GM23248 (cell line): ENCODE measurements at places on chromosomes 3 and 15.
A peak's percentile ranks its signal among the peaks of the same experiment; 100 is the strongest.

DNA sequence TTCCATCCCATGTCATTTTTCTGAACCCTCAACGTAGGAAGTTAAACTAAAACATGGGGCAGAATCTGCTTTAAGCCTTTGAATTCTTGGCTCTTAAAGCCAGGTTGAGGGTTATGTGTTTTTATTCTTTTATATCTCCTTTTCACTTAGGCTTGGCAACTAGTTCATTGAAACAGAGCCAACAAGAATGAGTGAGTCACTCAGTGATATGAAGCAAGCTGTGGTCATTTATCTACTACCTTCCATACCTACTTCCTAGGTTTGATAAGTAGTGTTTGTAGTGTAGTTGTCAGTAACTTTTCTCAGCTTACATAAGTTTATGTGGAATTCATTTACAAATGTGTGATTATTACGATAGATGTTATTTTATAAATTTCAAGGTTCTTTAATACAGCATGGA lies 67.4 kb downstream of the SNRPN start:
- no peak overlapping the region for H3K4me3 ChIP-seq
- no peak overlapping the region for H3K27ac ChIP-seq
- H3K36me3 ChIP-seq, result no peaks in the 10 kb centered on the region; the same call in 1 of the 2 replicates
- H3K4me1 ChIP-seq, result no peaks in the 10 kb centered on the region

DNA sequence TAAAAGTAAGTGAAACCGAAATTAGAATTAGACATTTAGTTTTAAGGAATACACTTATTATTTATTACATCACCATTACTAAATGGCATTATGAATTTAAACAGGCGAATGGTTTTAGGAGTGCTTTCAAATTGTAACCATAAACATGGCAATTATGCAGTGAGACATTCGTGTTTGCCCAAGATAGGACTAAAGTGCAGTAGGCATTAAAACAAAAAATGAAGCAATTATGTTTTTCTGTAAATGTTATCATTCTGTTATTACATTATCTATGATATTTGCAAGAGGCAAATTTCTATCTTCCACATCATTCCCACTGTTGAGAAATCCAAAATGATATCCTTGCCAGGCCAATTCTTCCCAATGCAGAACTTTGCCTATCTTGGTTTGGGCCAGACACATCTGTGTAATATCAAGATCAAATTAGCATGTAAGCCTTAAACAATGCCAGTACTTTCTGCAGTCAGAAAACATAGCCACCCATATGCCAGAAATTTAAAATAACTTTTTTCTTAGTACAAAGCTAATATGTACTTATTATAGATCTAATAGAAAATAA lies 156.9 kb downstream of the ATP8B4 start:
- H3K4me1 ChIP-seq, result no peaks in the 10 kb centered on the region
- no peak overlapping the region for H3K27ac ChIP-seq
- no peaks in the 10 kb centered on the region for H3K27me3 ChIP-seq
- H3K4me3 ChIP-seq, result no peak overlapping the region
- H3K36me3 ChIP-seq, result no peaks in the 10 kb centered on the region

DNA sequence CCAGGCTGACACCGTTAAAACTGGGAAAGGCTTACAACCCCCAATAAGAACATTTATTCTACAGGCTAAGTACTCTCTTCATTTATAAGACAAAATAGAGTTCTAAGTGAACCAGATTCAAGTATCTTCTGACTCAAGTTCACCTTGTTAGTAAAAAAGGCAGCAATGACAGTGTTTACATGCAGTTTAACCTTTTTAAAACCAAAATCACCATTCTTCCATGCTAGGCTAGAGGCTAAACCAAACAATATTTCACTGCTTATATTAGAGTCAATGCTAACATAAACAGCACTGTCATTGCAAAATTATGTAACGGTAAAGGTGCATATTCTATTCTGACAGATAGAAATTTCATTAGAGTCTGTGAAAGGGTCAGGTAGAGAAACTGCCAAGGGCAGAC lies 118.0 kb downstream of the FBN1 start:
- no peaks in the 10 kb centered on the region for H3K27me3 ChIP-seq
- peaks cover 2% of the 10 kb centered on the region for H3K4me1 ChIP-seq
- H3K4me3 ChIP-seq, result no peak overlapping the region
- no peak for DNase-seq

DNA sequence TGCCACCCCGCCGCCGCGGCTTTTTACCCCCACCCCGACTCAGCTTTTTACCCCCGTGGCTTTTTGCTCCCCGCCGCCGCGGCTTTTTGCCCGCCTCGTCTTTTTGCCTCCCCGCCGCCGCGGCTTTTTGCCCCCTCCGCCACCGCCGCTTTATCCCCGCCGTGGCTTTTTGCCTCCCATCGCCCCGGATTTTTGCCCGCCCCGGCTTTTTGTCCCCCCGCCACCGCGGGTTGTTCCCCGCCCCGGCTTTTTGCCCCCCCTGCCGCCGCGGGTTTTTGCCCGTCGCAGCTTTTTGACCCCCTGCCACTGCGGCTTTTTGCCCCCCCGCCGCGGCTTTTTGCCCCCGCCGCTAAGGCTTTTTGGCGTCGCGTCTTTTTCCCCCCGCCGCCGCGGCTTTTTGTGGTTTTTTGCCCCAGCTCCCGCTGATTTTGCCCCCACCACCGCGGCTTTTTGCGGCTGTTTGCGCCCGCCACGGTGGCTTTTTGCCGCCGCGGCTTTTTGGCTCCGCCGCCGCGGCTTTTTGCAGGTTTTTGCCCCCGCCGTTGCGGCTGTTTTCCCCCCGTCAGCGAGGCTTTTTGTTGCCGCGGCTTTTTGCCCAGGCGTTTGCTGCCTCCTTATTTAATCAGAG lies 597.2 kb downstream of the GOLGA6L6 start:
- H3K27me3 ChIP-seq, result no peaks in the 10 kb centered on the region
- no peaks in the 10 kb centered on the region for H3K4me1 ChIP-seq
- no peaks in the 10 kb centered on the region for H3K36me3 ChIP-seq
- H3K4me3 ChIP-seq, result no peak overlapping the region

- H3K4me1 ChIP-seq, result 0 out of 2 replicates have a peak, but pooled peaks cover 5% of the 10 kb centered on the region
- no peak overlapping the region for H3K4me3 ChIP-seq
- no peaks in the 10 kb centered on the region for H3K27me3 ChIP-seq
- DNase-seq, result no peak
- no peak overlapping the region for H3K27ac ChIP-seq
Measured at GRCh38 chr3:81198756-81199155, 562.7 kb downstream of the GBE1 start.

DNA sequence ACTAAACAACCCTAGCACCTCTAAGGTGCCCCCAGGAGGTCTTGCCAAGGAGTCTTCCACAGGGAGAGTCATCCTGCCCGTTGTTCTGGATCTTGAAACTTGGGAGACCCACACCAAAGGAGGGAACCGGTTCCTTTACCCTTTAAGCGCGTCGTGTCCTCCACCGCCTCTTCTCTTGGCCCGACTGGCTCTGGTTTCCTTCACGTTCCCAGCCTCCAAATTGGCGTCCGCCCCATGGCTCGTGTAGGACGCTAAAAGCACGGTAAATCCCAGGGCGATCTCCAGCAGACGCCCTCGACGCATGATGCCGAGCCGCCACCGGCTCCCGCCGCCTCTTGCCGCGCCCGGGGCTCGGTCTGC lies 1.1 kb downstream of the FBN1 start:
- H3K27me3 ChIP-seq, result no peaks in the 10 kb centered on the region
- peaks cover 40% of the 10 kb centered on the region for H3K36me3 ChIP-seq
- peaks cover 25% of the 10 kb centered on the region for H3K4me1 ChIP-seq

DNA sequence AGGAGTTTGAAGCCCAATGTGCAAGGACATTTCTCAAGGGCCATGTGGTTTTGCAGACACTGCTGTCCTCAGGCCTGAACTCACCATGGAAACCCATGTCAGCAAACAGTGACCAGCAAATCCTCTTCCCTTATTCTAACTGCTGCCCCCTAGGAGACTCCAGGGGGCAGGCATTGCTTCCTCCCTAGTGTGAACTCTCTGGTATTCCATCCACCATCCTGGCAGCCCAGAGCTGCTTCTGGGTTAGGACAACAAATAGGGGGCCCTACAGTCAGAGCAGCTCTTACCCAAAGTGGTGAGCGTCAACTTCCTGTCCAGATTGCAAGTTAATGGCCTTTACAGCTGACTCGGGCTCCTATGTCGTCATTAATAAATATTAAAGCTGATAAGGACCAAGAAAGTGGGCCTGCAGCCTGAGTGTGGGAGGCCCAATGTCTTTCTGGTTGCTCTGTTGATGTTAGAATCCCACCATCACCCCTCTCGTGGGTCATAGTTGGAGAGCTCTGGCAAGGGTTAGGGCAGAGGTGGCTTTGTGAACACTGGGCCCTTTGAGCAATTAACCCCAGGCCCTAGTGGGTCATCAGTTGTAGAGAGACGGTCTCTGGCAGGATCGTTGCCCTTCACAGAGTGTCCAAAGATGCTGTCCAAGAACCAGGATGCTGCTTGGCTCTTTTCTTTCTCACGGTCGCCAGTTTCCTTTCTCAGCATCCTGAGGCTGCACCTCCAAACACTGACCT lies 41.5 kb downstream of the TGM4 start:
- H3K4me1 ChIP-seq, result no peaks in the 10 kb centered on the region
- no peaks in the 10 kb centered on the region for H3K27me3 ChIP-seq
- no peaks in the 10 kb centered on the region for H3K36me3 ChIP-seq
- DNase-seq, result peak; percentile 22
- no peak overlapping the region for H3K4me3 ChIP-seq

DNA sequence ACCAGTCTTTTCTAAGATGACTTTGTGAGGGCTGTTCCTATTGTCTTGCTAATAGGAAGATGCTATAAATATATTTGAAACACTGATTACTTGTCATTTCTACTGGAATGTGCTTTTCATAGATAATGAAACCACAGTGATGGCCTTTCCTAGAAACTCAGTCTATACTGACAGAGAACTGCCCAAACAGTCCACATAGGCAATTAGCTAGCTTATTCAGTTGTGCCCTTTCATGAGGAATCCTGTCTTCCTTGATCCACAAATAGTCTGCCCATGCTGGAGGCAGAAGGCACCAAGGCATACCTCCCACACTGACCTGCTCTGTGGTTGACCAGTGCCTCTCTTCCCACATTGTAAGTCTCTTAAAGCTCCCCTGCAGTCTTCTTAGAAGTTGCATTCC lies 135.9 kb downstream of the CMSS1 start:
- no peak for DNase-seq
- H3K36me3 ChIP-seq, result no peaks in the 10 kb centered on the region
- peaks cover 31% of the 10 kb centered on the region for H3K4me1 ChIP-seq
- H3K4me3 ChIP-seq, result no peak overlapping the region
- H3K27me3 ChIP-seq, result no peaks in the 10 kb centered on the region
- no peak overlapping the region for H3K27ac ChIP-seq

DNA sequence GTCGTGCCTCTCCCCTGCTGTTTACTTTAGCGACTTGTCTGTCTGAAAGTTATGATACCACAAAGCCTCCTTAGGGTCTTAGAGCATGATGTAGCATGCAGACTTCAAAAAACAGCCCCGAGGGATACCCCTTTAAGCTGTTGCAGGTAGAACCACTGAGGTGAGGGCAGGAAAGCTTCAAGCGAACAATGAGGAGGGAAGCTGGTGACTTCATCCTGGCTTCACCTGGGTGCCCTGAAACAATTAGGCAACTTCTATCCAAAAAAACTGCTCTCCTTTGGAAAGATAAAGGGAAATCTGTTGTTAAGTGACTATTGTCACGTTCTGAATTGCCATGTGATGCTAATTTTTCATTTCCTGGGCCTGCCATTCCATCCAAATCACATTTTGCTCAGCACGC lies 231.6 kb downstream of the SOX2 start:
- no peak overlapping the region for H3K27ac ChIP-seq
- no peaks in the 10 kb centered on the region for H3K27me3 ChIP-seq
- H3K36me3 ChIP-seq, result no peaks in the 10 kb centered on the region
- H3K4me3 ChIP-seq, result no peak overlapping the region

DNA sequence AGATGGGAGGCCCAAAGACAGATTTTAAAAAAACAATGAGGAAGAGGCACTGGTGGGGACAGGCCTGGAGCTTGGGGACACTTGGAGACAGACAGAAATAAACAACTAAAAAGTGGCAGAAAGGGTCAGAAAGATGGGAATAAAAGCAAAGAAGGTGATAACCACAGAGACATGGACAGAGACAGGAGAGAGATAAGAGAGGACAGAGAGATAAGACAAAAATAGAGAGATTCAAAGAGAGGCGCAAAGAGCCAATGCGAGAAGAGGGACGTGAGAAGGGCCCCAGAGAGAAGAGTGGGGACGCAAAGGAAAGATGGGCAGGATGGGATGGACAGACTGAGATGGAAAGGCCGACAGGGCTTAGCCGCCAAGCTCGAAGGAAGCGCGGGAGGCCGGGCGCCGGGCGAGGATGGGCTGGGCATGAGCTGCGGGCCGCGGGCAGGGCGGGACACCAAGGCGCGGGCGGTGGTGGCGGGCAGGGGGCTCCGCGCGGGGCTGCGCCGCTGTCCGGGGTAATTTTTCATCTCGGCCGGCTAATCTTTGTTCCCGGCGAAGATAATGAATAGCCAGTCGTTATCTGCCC lies 3.1 kb upstream of the GATA2 start:
- H3K27me3 ChIP-seq, result no peaks in the 10 kb centered on the region
- no peak for DNase-seq
- no peaks in the 10 kb centered on the region for H3K36me3 ChIP-seq
- no peak overlapping the region for H3K27ac ChIP-seq

GRCh38 chr3:151268267-151269235 lies 9.8 kb downstream of the P2RY14 start:
- H3K4me3 ChIP-seq, result no peak overlapping the region
- no peaks in the 10 kb centered on the region for H3K36me3 ChIP-seq

- no peaks in the 10 kb centered on the region for H3K36me3 ChIP-seq
- H3K27ac ChIP-seq, result no peak overlapping the region
- no peaks in the 10 kb centered on the region for H3K27me3 ChIP-seq
- peaks cover 22% of the 10 kb centered on the region for H3K4me1 ChIP-seq
- no peak for DNase-seq
Measured at GRCh38 chr15:65793818-65794104, 1.7 kb upstream of the DENND4A start.

DNA sequence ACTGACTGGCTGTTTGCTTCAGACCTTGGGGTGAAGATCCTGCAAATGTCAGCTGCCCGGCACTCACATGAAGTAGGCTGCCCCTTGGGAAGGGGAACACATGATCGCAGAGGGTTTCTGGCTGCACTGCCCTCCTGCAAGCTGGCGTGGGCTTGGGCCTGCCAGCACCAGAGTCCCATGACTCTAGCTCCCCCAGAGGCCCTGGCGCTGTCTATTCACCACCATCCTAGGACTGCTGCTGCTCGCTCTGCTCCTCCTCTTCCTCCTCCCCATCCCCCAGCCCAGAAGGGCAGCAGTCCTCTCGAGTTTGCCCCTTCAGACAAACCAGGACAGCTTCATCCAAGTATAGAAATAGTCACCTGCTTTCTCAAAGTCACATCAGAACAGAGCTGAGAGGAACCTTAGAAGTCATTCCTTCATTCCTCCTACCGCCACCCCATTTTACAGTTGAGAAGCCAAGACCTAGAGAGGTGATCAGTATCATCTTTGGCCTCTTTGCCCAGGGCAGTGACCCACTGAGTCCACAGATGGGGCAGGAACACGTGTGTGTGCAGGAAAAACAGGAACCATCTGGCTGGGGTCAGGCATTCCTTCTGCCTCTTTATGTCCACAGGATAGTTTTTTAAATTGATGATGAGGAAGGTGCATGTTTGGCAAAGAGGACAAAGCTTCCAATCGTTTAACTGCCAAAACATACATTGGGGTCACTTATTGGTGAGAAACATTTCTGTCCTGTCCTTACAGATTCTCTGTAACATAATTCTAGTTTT lies 13.2 kb downstream of the DPH3 start:
- no peaks in the 10 kb centered on the region for H3K36me3 ChIP-seq
- no peaks in the 10 kb centered on the region for H3K4me1 ChIP-seq
- no peak overlapping the region for H3K27ac ChIP-seq
- no peak overlapping the region for H3K4me3 ChIP-seq
